Activated T-helper 2 cell treated with anti-CD3 and anti-CD28 coated beads, Interferon-gamma antibody, Interleukin-2, Interleukin-4, amounts not matched to agents 10 μg/mL and 5 μg/mL and 100 μg/mL, durations not matched to agents 14 hours and 24 hours and 36 hours (primary cell): ENCODE measurements at places on chromosomes 4 and X.
A peak's percentile ranks its signal among the peaks of the same experiment; 100 is the strongest.

DNA sequence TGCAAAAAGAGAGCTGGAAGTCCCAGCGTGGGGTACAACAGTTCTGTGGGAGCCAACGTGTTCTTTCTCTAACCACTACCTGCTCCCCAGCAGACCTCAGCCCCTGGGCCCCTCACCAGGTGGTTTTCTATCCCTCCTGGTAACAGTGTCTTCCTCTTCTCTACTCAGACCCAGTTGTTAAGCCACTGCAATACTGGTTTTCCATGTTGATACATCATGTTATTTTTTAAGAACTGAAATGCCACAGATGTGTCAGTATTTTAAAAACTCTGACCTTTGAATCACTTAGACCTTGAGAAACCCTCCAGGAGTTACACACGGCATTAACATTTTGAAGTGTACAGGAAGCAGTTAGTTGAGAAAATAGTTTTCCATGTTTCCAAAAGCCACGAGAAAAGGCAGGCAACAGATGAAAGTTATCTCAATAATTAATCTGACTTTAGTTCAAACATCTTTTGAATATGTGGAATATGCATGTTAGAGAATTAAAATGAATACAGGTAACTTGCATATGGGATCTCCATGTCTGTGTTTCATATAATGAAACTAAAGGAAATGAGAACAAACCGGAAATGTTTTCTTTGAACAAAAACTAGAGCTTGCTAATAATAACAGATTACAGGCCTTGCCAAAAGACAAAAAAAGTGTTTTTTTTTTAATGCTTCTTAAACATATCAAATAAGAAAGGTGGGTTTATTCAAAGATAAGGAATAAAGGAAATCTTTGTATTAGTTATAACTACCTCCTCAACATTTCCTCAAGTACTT lies 108.8 kb downstream of the ZNF827 start:
- peak overlapping the region; percentile 84 for H3K27ac ChIP-seq
- H3K4me1 ChIP-seq: peaks cover 46% of the 10 kb centered on the region
- H3K27me3 ChIP-seq: no peaks in the 10 kb centered on the region
- H3K4me3 ChIP-seq: peak overlapping the region; percentile 62

GRCh38 chr4:8260656-8261111 lies 8.9 kb upstream of the HTRA3 start:
- no peak overlapping the region for H3K27ac ChIP-seq
- no peaks in the 10 kb centered on the region for H3K4me1 ChIP-seq
- no peak for DNase-seq
- H3K4me3 ChIP-seq: no peak overlapping the region

- peaks cover 14% of the 10 kb centered on the region for H3K36me3 ChIP-seq
- H3K27me3 ChIP-seq: no peaks in the 10 kb centered on the region
- peaks cover 29% of the 10 kb centered on the region for H3K4me1 ChIP-seq
- H3K4me3 ChIP-seq: peak overlapping the region; percentile 74
Observed at GRCh38 chrX:56812515-56813105, 83.6 kb downstream of the NBDY start.

- no peaks in the 10 kb centered on the region for H3K4me1 ChIP-seq
- no peaks in the 10 kb centered on the region for H3K27me3 ChIP-seq
- no peak overlapping the region for H3K4me3 ChIP-seq
- no peak overlapping the region for H3K27ac ChIP-seq
- no peaks in the 10 kb centered on the region for H3K36me3 ChIP-seq
Observed at GRCh38 chrX:117839544-117839943, 277.1 kb downstream of the KLHL13 start.

DNA sequence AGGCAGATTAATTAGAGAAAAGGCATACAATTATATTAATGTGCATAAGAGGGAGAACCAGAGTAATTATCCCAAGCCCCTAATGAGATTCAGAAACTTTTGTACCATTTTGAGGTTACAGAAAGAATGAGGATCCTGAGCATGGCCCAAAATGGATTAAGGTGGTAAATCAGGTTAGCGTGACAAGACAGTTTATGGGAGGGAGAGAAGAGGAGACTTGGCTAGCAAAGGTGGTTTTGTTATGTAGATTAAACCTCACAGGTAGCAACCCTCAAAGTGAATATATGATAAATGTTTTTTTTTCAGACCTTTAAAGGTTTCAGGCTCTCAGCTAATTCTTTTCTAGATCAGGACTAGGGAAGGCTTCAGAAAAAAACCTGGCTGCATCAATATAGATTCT lies 781.8 kb downstream of the FAM133A start:
- no peaks in the 10 kb centered on the region for H3K36me3 ChIP-seq
- no peak for DNase-seq
- no peaks in the 10 kb centered on the region for H3K4me1 ChIP-seq
- H3K4me3 ChIP-seq: no peak overlapping the region
- no peaks in the 10 kb centered on the region for H3K27me3 ChIP-seq
- no peak overlapping the region for H3K27ac ChIP-seq

- H3K27ac ChIP-seq: no peak overlapping the region
- no peaks in the 10 kb centered on the region for H3K27me3 ChIP-seq
- DNase-seq: no peak
- no peaks in the 10 kb centered on the region for H3K4me1 ChIP-seq
Observed at GRCh38 chrX:38356401-38356800, 4.0 kb downstream of the OTC start.

DNA sequence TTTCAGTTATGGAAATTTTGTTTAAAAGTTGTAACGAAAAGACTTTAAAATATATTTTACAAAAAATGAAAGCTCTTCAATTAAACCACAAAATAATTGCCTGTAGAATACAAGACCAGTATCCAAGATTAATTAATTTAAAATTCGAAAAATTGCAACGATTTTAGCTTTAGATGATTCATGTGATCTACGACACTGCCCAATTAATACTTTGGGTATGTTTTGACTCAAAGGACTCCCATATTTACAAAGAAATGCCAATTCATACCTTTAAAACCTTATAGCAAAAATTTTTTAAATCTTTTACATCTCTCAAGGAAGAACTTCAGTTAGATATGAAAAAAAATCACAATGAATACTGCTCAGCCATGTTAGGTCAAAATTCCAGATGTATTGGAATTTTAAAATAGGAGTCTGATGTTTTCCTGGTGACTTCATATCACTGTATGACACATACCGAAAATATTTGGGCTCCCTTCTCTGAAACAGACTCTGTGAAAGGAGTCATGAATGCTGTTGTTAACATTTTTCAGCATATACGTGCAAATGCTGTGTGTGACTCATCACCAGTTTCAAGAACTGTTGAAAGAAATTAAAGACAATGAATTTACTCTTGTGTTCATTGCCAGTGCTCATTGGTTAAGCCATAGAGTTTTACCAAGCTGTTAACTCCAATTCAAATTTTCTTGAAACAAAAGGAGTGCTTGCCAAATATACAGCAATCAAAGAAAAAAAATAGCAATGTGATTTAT lies 13.8 kb upstream of the SMS start:
- no peaks in the 10 kb centered on the region for H3K27me3 ChIP-seq
- peaks cover 29% of the 10 kb centered on the region for H3K4me1 ChIP-seq
- no peak for DNase-seq
- no peak overlapping the region for H3K4me3 ChIP-seq
- peaks cover 12% of the 10 kb centered on the region for H3K36me3 ChIP-seq

DNA sequence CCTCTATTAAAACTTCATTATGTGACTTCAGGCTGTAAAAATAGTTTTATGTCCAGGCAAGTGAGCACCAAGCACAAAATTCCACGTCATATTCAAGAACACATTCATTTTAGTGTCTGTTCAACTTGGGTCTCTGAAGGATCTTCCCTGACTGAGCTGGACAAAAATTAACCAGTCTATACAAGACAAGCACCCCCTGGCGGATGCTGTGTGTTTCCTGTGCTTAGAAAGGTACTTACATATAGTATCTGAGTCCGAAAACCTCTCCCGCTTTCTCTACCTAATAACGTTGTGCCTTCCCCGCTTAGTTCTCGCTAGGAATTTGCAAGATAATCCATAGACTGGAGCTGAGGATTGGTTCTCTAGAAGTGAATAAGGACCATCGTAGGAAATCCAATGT lies 2214.5 kb upstream of the TENM3 start:
- H3K4me1 ChIP-seq: no peaks in the 10 kb centered on the region
- H3K27ac ChIP-seq: no peak overlapping the region
- no peak overlapping the region for H3K4me3 ChIP-seq
- H3K36me3 ChIP-seq: no peaks in the 10 kb centered on the region
